ENCODE measurements at places on chromosomes 7 and 10.
A peak's percentile ranks its signal among the peaks of the same experiment; 100 is the strongest.

DNA sequence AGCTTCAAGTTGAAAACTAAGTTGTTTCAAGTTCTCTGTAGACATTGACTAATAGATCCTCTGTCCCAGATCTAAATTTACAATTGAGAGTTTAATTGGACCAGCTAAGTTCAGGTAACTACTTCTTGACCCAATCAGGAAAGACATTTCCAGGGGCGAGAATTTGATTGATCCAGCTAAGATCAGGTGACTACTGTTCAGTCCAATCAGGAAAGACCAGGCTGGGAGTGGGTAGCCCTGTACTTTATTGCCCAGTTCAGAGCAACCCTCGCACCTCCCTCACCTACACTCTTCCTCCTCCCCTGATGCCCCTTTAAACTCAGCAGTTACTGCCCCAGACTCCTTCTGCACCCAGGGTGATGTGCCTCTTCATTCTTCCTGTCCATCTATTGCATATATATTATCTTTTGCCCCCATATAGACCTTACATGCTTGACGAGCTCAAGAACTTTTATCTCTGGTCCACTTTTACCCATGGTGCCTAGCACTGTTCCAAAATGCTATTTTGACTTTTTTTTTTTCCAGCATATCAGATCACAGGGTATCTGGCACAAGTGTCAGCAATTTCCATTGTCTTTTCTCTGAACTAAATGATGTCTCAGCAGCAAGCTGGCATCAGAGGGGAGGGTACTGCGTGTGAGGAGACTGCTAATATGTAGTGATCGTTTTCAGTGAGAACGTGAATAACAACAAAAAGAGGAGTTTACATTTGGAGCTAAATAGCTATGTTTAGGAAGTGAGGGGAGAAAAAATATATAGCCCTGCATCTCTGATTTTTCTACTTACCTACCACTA, 169.4 kb downstream of the KIAA1217 start:
- no peak for DNase-seq

DNA sequence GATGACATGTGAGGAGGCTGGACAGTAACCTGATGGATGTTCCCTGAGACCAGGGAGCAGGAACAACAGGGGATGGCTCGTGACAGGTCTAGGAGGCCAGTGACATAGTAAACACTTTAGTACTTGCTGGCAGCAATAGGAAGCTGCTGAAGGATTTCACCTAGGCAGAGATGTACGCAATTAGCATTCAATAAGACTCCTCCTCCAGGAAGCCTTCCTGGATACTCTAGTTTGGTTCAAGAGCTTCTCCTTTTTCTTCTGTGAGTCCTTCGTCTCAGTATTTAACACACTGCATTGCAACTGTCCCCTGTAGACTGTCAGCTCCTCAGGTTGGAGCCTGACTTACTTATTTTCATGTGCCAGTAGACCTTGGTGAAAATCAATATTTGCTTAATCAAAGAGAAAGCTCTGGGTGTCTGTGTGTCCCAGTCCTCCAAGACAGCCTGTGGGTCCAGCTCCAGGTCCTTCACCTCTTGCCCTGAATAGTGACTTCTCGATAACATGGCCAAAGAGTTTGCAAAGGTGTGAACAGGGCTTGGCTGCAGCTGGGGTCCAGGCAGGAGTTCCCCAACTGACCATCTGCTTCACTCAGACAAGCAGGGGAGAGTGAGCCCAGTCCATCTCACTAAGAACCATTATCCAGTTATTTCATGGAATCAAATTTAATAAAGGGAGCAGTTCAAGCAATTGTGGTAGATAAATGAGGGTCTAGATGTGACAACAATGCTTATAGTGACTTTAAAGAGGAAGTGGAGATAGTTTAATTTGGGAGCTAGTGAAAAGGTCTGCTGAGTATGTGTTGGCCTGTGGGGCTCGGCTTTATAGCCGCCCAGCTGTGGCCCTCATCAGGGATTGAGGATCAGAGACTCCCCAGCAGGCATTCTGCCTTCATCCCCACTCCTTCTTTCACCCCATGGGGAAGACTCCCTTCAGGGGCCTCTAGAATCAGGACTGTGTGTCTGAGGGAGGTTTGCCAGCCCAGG, 9.4 kb downstream of the TMEM273 start:
- no peak for DNase-seq

DNA sequence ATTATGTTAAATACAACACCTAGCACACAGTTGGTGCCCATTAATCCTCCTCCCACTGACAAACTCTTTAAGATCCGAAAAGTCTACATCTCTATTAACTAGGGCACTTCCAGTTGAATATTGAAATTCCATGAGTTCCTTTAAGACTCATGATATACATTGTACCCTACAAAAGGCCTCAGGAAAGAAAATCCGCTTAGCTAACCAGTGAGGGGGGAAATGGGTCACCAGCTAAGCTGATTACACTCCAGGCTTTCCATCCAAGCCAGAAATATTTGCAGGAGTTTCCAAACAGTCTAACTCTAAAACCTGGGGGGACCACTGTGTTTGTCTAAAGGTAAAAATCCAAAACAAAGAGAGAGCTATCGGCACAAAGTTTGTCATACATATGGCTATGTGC, 1.3 kb upstream of the LRIT2 start:
- DNase-seq, result no peak

DNA sequence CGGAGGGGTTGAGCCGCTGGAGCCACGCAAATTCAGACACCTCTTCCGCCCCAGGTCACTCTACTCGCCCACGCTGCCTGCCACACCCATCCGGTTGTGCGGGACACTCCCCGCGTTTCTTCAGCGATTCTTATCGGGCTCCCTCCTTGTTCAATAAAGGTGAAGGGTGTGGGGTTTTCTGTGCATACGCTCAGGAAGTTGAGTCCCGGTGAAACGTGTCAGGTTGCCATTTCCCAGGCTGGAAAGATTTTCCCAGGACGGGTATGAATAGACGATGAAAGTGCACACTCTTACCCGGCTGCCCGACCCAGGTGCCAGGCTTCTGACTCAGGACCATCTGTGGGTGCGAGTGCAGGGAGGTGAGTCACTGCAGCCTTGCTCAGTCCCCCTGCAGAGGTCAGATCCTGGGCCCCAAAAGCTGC, 22.0 kb downstream of the KLF6 start:
- DNase-seq, result no peak

DNA sequence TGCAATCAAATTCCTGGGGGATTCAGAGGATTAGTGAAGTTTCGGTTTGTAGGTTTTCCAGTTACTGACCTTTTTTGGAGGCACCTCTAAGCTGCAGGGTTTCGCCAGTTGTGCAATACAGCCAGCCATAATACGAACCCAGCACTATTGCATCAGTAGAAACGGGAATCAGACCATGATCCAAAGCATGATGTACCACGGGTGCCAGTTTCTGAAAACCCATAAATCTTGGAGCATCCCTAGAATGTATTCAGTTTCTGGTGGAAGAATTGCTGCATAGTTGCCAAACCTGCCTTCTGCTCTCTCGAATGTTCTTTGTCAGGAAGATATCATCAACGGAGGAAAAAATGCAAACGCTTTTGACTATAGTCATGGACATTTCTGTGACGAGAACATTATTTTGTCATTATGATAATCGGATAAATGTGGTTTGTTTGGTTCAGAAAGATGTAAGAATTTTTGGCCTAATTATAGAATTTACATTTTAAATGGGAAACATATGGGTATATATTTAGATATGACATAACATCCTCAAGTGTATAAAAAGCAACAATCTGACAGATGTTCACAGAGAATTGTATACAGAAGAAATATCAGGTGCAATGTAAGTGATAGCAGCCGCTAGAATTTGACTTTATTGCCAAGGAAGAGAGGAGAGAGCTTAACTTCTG, 186.2 kb upstream of the PRKCQ start:
- peak; percentile 78 for DNase-seq

GRCh38 chr10:5188358-5188757, 3.4 kb upstream of the AKR1C8 start:
- no peak for DNase-seq

- DNase-seq, result no peak
Observed at GRCh38 chr10:17453373-17454091, 863 bp downstream of the ST8SIA6 start.

GRCh38 chr10:89301721-89302445, at the start of gene IFIT2:
Gene IFIT2 (plus strand): TSS chr10:89302046. CDS start chr10:89302124, 78 bp downstream.
- DNase-seq, result peak; percentile 69

- DNase-seq, result no peak
Observed at GRCh38 chr10:114471906-114472876, 67.9 kb upstream of the AFAP1L2 start.

DNA sequence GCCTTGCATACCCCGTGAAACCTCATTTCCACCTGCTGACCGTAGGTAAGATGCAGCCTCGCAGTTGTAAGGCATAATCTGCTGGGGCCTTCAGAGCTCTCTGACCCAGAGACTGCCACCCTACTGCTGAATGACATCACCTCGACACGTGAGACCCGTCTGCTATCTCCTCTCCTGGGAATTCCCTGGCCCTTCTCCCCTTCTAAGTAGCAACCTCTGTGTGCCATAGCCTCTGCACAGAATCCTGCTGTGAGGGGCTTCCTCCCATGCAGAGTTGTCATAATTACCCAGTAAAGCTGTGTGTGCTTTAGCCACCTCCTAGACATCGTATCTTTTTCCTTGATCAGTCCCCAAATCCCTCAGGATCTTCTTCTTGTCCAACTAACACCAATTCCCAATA, 106.7 kb downstream of the CACNB2 start:
- no peak for DNase-seq

GRCh38 chr7:114952296-114952695, 30.4 kb downstream of the MDFIC start:
- DNase-seq, result no peak

DNA sequence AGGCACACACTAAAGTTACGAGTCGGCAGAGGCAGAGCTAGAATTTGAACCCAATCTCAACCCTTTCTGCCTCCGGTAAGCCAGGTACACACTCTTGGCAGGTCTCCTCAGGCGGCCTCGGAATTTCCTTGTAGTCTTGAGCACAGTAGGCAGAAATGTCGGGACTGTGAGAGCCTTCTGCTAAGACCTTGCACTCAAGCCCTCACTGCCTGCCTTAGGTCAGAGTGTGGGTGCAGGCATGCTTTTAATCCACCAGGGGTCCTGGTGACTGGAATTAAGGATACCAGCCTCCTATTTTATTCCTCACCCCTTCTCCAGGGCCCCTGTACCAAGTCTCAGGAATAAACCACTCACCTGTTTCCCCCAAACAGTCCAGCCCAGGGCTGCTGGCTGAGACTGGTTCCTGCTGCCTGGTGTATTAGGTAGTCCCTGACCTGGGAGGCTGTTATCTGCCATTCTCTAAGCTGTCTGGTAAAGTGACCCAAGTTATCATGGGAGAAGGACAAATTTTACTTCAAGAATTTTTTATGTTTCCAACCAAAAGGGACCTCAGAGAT, 855 bp downstream of the ATP6V1F start:
- peak; percentile 70 for DNase-seq

DNA sequence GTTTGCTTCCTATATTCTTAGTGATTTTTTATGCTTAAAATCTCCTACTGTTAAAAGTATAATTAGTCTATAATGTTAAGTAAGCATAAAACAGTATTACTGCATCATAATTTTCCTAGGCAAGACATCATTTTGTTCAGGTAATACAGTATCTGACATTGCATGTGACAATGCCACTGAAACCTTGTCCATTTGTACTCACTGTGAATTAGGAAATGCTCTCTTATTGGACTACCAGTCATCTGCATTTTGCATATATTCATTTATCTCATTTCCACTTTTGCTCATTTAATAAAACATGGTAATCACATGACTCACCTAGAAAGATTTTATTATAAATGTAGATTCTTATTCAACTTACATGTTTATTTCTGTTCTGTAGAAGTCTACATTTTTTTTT, 379.1 kb downstream of the ETV1 start:
- no peak for DNase-seq

DNA sequence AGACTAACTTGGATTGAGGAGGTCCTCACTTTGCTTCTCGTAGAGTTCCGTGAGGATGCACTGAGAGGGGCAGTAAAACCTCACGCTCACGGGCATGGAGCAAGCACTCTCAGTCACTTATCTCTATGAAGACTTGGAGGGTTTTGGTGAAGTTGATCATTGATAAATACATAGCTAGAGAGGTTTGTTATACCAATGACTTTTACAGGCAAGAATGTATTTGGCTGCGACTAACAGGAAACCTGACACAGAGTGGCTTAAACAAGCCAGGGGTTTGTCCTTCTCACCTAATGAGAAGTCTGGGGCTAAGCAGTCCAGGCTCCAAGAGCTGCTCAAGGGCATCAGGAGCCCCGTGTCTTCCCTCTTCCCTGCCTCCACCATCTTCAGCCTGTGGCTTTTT, 6.1 kb downstream of the BICC1 start:
- DNase-seq, result peak; percentile 24

DNA sequence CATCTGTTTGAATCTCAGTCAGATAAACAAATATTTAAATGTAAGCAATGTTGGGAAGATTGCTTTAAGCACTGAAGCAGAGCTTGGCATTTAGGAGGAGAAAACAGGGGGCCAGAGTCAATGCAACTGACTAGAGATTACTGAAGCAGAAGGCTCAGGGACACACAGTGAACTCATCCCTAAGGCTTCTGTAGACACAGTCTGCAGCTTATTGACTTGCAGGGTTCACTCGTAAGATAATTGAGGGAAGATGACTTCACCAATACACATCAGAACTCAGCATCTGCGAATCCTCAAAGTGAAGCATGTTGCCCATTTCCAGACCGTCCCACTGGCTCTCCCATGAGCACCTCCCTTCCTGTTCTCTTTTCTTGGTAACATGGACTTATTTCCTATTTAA, 363.4 kb upstream of the PFKP start:
- no peak for DNase-seq

- peak; percentile 35 for DNase-seq
Observed at GRCh38 chr10:51574248-51575048, 124.9 kb downstream of the CSTF2T start.

- peak; percentile 20 for DNase-seq
Observed at GRCh38 chr7:127904670-127904985, 126.6 kb downstream of the LRRC4 start.

GRCh38 chr10:27743012-27743876, 2.4 kb downstream of the MKX start:
- no peak for DNase-seq

DNA sequence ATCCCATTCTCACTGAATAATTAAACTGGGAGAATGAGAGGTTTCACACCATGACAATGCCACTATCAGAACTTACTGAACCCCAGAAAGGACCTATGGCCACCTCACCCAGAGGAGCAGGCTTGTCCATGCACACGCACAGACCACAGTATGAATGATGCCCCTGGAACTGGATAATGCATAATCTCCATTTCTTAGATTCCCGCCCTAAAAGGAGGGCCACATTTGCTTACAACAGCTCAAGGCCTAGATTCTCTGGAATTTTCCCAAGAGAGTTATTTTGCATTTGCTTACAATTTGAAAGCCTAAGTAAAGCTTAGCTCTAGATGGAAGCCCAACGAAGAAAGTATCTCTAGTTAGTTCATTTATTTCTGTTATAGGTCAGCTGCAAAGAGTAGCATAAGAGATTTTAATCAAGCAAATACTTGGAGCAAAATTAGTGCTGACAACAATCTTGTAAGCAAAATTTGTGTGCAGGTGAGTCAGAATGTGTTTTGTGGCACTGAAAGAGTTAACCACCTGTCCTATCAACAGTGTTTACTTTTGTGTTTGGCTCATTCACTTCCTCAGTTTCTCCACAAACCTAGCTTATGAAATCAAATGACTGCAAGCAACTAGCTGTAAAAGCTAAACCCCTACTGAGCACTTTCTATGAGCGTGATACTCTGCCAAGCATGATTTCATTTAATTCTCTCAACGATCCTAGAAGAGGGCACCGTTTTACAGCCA, 32.1 kb downstream of the ELMO1 start:
- no peak for DNase-seq

Data from fibroblast of skin of abdomen (primary cell).